ENCODE measurements at places on chromosomes 16 and 17.
A peak's percentile ranks its signal among the peaks of the same experiment; 100 is the strongest.

DNA sequence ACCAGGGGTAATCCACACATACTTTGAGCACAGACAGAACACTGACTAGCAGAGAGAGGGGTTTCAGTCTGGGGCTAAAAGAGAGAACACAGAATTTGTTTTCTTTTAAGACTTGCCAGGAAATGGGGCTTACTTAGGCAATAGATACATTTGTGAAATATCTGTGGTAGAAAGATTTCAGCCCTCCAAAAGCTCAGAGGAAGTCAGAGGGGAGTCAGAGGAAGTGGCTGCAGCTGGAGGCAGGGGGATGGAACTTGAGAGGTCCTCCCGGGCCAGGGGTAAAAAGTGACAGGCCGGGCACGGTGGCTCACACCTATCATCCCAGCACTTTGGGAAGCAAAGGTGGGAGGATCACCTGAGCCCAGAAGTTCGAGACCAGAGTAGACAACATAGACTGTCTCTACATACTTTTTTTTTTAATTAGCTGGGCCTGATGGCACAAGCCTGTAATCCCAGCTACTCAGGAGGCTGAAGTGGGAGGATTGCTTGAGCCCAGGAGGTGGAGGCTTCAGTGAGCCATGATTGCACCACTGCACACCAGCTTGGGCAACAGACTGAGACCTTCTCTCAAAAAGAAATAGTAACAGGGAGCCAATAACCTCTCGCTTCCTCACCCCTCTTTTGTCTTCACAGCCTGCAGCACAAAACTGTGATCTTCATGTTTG, 49.9 kb downstream of the NLRC5 start:
- DNase-seq = peak; percentile 36

GRCh38 chr16:72723781-72724180, 324.1 kb downstream of the ZFHX3 start:
- DNase-seq = no peak

DNA sequence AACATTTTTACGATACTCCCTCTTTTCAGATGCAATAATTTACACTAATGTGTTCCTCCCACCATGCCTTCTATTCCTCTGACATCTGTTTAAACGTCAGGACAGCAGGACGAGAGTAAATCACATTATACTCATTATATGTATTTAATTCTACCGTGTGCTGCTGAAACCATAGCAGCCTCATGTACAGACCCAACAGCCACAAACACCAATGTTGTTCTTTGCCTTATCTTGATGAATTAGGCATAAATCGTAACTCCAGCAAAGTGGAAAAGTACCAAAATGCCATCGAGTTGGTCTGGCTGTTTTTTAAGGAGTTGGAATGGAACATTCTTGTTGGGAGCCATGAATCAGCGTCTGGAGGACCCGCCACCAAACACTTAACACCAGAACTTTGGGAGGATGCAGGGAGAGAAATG, 82.9 kb upstream of the FOXF1 start:
- no peak for DNase-seq

DNA sequence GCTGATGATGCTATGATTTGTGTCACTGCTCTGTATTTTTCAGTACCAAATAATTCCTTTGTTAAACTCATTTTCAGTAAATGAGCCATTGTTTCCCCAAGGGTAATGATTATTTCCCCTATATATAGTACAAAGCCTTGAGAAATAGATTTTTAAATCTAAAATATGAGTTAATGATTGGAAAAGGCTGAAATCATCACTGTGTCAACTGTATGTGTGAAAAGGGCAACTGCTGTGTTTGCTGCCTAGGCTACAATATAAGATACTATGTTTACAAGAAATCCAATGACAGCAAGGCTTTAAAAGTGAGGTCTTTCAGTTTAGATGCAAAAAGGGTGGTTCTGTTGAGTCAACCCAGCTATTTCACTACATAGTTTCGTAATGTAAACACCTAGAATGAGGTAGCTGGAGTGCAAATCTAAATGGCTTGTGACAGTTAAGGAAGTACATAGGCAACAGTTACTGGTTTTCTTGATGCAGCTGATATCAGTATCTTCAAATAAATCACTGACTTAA, 15.3 kb downstream of the NLK start:
- DNase-seq = no peak

Data from stimulated activated CD4-positive, alpha-beta T cell treated with anti-CD3 and anti-CD28 coated beads, Interleukin-2, amount 100 ng/mL, for 24 hours (primary cell).